ENCODE measurements at places on chromosomes 12 and 14.

- no peak for DNase-seq
Measured at GRCh38 chr12:43284486-43285158, 267.4 kb downstream of the ADAMTS20 start.

DNA sequence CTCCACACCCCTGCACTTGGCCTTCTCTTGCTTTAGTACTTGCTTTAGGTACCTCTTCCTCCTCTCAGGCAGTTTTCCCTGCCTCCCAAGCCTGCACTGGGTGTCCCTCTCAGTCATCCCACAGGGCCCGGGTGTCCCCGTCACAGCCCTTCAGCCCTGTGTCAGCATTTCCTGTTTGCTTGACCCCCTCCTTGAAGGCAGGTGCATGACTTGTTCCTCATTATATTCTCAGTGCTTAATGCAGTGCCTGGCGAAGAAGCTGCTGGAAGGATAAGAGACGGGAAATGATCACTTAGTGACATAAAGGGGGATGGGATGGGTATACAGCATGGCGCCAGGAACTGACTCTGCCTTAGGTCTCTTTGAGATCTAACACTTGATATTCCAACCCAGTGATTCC is 61.5 kb downstream of the IQSEC3 start:
- DNase-seq, result no peak

GRCh38 chr12:12466157-12466556 is 96.5 kb downstream of the DUSP16 start:
- DNase-seq, result no peak

GRCh38 chr12:18882690-18883089 is 144.8 kb downstream of the CAPZA3 start:
- no peak for DNase-seq

DNA sequence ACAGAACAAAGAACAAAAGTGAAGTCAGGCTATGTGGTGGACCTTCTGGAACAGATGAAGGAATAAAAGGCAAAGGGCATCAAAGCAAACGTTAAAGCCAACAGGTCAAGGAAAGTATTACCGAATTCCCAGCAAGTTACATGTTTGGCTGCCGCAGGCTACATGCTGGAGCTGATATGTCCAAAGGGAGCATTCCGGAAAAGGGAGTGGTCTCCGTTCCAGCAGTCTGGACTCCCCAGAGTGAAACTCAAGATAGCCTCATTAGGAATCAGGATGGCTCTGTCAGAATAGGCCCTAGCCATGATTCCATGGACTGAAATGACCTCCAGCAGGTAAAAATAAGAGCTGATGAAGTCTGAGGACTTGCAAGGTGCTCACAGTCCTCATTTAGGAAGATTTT is 379.8 kb upstream of the PRICKLE1 start:
- DNase-seq, result no peak

DNA sequence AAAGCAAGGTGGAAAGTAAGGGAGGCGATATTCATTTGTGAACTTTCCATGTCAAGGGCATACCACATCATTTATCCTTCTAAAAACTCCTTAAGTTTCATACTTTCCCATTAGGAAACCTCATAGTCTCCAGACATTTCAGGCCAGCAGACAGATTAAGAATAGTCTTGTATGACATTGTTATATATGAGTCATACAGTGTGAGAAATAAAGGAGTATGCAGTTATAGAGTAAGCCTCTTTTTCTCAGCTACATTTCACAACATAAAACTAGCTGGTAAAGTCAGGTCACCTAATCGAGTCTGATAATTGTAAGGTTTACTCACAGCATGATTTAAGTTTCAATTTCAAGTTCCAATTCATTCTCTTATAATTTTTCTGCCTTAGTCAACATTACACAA is 164.3 kb downstream of the GRIP1 start:
- peak; percentile 34 for DNase-seq

- no peak for DNase-seq
Measured at GRCh38 chr12:103680591-103681141, 93.6 kb downstream of the STAB2 start.

- DNase-seq, result no peak
Measured at GRCh38 chr12:9961106-9961505, 10.1 kb upstream of the CLEC12A start.

- no peak for DNase-seq
Measured at GRCh38 chr14:24273422-24273998, 2.1 kb upstream of the RABGGTA start.

DNA sequence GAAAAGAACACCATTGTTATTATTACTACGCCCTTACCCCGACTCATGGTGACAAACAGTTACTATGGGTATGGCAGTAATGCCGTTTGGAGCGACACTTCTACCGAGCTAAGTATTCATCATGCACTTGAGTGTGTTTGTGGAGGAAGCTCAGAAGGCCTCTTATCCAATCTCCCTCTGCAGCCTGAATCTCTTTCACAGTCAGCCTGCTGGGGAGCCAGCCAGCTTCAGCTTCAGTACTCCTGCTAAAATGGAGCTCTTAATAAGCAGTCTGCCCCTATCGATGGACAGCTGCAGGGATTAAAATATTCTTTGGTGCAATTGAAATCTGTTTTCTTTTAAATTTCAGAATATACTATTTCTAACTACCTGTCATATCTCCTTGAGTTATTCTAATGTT is 24.7 kb upstream of the ATP5MC2 start:
- DNase-seq, result peak; percentile 8

- DNase-seq, result no peak
Measured at GRCh38 chr14:92258934-92259333, 64.0 kb upstream of the SLC24A4 start.

GRCh38 chr14:99670361-99671234 is 13.5 kb upstream of the CYP46A1 start:
- peak; percentile 37 for DNase-seq

DNA sequence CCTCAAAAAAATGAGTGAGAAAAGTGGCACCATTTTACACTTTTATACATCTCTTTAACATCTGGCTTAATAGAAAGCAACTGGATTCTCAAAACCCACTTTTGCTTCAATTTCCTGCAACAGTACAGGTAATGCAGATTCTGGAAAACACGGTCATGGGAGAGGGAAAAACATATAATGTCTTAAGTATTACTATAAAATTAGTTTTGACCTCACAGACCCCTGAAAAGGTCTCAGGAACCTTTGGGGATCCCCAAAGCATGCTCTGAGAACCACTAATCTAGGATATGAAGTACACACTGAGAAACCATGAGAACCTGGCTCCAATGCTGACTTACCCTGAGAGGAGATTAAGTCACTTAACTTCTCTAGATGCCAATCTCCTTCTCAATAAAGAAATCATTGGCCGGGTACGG is 64.7 kb downstream of the PPP2R5E start:
- DNase-seq, result no peak

GRCh38 chr12:91040096-91040755 is 17.6 kb downstream of the KERA start:
- peak; percentile 42 for DNase-seq

DNA sequence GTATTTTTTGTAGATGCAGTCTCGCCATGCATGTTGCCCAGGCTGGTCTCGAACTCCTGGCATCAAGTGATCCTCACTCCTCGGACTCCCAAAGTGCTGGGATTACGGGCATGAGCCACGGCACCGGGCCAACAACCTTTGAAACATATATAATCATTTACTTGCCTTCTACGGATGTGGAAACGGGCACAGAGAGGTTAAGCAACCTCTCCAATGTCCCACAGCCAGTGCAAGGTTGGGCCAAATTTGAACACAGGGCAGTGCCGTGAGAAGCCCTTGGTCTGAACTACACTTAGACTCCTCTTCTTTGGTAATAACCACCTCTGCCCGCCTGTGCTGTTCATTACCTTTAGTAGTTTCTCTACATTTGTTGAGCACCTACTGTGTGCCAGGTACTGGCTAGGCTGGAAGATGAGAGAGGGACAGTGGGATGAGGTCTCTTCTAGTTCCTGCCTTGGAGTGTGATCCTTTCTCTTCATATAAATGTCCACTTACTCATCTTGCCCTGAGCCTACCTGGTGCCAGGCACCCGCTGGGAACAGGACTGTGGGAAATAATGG is 2.2 kb downstream of the DDX54 start:
- DNase-seq, result no peak

DNA sequence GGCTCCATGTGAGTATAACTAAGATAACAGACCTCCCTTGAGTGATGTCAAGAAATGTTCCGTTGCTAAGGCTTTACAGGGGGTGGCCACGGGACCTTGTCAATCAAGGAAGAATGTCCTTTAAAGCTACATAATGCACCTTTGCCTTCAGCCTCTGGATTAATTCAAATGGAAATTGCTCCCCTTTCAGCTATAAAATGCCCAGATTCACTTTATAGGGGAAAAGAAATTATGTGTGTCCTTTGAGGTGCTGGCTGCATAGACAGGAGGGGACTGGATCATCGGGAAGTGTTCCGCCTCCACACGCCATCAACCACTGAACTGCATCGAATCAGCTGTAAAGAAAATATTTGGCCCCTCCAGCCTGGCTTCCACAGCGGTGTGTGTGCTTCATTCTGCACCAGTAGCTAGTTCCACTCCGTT is 415.4 kb downstream of the DPF3 start:
- no peak for DNase-seq

GRCh38 chr14:67395086-67395875 is 16.7 kb downstream of the PLEK2 start:
- no peak for DNase-seq

DNA sequence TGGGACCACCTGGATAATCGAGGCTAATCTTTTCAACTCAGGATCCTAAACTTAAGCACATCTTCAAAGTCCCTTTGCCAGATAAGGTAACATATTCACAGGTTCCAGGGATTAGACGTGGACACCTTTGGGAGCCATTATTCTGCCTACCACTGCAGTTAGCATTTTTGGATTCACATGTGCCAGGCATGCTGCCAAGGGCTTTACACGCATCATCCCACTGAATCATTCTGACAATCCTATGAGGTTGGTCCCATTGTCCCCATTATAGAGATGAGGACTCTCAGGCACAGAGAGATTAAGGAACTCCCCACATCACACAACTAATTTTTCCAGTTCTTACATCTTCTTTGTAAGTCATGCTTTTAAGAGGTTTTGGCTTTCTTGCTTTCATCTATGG is 34.5 kb downstream of the RTN1 start:
- no peak for DNase-seq

- DNase-seq, result no peak
Measured at GRCh38 chr12:100453951-100454350, 19.7 kb upstream of the NR1H4 start.

DNA sequence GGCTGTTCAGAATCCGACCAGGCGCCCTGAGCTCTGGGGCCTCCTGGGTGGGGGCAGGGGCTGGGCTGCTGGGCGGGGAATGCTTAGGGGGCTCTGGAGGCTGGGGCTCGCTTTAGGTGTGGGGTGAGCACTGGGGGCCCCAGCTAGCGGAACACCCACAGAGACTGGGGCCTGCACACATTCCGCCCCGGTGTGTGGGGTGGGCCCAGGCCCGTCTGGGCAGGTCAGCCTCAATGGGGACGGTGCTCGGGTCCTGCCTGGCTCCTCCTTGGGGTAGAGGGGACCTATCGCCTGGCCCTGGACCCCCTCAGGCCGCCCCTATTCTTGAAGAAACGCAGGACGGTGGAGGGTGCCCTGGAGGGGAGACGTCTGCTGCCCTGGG is 364.8 kb downstream of the TMEM121 start:
- DNase-seq, result no peak

- DNase-seq, result no peak
Measured at GRCh38 chr14:36022765-36023410, 153.6 kb downstream of the PTCSC3 start.

DNA sequence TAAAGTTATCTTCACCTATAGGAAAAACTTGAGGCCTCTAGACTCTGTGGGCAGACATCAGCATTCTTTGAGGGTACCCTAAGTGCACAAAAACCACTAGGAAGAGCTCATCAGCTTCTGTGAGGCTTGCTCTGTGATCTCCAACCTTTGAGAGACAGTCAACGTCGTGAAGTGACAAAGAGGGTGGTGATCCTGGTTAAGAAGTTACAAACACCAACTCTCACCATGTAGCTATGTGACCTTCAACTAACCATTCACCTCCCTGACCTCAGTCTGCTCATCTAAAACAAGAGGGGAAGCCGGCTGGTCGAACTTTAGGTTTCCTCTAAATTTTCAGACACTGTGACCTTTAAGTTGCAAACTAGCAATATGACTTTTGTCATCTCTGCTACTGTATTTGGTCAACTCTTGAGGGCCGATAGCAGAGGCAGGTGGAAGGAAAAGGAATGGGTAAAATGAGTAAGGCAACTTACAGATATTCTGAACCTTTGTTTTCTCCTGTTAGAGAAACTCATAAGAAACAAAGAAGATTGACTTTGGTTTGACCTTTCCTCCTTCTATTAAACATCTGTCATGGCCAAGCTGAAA is 103.2 kb upstream of the PARP11 start:
- no peak for DNase-seq

GRCh38 chr12:67482751-67483661 is 165.5 kb upstream of the DYRK2 start:
- peak; percentile 82 for DNase-seq
